WTC11 (cell line): ENCODE measurements at places on chromosomes 5 and 9. TPM values are rescaled to one million over a fixed set of nuclear protein-coding genes. Genes with fewer than 3 reads are reported as not detected.

- DNase-seq, result peak; percentile 70
These were observed at the start of gene BARX1 for GRCh38 chr9:93955111-93955980. Gene BARX1, minus strand, starts transcription at chr9:93955355. Its CDS starts 209 bp downstream, at chr9:93955146.

- no peak for DNase-seq
These were observed 170.1 kb upstream of the PITX1 start for GRCh38 chr5:135204151-135204600.

DNA sequence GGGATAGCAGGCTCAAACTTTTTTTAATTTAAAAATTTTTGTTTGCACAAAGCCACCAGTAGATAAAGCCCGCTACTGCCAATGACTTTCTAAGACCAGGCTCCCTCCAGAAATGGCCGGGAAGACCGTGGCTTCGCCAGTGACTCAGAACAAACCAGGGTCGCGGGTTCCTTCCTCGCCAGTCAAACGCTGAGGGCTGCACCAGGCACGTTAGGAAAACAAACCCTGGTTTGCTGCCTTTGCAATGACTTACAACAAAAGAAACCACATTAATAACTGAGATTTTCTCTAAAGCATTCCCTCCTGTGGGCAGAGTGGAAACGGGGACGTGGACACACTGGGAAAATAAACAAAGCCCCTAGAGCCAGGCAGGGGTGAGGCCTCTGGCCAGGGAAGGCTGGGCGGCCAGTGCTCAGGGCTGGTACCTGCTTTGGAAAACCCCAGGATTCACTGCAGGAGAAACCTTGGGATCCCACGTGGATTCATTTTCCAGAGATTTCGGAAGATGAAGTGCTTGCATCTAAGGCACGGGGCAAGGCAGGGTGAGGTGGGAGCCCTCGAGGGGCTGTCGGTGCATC, 3.8 kb downstream of the PRRX2 start:
- DNase-seq, result no peak

GRCh38 chr9:92165484-92165883, 50.3 kb upstream of the SPTLC1 start:
- DNase-seq, result no peak

The NR5A1 gene
- total RNA-seq, result 0.39 to 0.77 TPM (median 0.60 TPM) in 3 replicates

DNA sequence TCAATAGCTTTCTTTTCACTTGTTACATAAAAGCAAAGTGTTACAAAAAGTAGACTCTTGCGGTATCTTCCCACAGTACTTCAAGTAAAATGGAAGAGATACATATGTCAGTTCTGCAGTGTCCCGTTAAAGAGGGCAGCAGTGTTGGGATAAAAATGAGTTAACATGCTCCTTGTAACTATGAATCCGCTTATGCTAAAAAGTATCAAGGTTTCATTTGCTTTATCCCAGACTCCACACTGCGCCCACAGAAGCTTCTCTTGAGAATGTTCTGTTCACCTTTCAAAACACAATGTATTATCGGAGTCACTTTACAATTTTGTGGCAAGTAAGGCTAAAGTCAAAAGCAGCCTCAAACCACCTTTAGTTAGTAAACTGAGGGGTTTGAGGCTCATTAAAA, 790 bp downstream of the PTAR1 start:
- DNase-seq, result no peak

DNA sequence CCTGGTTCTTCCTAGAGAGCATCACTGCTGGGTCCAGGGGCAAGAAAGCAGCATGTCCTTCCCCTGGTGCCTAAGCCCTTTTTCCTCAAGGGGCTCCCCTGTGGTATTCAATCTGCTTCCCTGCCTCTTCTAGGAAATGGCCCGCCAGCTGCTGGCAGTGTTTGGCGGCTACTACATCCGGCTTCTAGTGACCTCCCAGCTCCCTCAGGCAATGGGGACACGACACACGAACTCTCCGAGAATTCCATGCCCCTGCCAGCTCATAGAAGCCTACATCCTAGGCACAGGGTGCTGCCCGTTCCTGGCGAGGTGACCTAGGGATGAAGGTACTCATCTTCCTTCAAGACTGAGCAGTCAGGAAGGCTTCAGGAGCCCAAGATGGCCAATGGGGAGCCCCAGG, 14.6 kb downstream of the TEX53 start:
- no peak for DNase-seq

GRCh38 chr9:123686131-123686828, 243.6 kb downstream of the DENND1A start:
- DNase-seq, result no peak

The ZDHHC11B gene
- 2.3 to 4.4 TPM (median 3.1 TPM) in 3 replicates for total RNA-seq

The LHX6 gene
- total RNA-seq, result 0.71 to 1.5 TPM (median 1.5 TPM) in 3 replicates

- no peak for DNase-seq
These were observed 42.5 kb downstream of the MAP1B start for GRCh38 chr5:72149742-72150141.

DNA sequence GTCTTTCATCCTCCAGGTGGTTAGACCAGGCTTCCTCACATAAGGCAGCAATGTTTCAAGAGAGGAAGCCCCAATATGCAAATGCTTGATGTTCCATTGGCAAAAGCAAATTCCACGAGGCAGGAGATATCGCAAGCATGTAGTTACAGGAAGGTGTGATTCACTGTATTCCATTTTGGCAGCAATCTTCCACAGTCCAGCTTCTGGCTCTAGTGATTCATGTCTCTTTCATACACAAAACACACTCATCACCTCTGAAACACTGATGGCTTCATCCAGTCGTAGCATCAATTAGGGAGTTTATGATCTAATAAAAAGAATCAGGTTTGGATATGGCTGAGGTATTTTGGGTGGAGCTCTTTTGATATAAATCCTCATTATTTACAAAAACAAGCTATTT, 552.2 kb upstream of the RIOK2 start:
- no peak for DNase-seq

- DNase-seq, result no peak
These were observed 395.8 kb downstream of the KDM4C start for GRCh38 chr9:7153566-7153965.

The HSD17B3 gene
- total RNA-seq, result not detected in 3 replicates

DNA sequence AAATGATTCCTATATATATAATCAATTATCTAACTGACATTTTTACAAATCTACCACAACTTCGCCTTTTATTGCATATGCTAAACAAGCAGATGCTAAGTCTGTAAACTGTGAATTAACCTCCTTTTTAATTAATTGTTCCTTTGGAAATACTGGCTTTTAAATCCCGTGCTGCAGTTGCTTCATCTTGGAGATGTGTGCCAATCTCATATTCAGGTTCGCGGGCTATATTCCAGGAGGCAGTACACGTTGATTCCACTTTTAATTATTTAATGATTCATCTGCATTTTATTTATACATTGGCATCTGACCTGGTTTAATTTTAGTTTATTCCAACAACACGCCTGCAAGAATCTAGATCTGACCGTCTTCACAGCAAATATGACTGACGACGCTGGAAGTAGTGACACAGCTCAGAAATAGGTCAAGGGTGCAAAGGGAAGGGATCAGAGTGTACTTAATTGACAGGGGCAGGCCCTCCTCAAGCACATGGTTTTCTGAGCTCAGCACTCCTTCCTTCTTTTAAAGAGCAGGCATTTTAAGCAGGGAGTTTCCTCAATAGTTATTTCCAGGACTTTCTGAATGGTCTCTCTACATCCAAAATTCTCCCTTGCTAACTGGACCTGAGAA, 125.2 kb downstream of the GLIS3 start:
- DNase-seq, result no peak

The RIMOC1 gene
- 27.1 to 30.5 TPM (median 28.8 TPM) in 3 replicates for total RNA-seq

DNA sequence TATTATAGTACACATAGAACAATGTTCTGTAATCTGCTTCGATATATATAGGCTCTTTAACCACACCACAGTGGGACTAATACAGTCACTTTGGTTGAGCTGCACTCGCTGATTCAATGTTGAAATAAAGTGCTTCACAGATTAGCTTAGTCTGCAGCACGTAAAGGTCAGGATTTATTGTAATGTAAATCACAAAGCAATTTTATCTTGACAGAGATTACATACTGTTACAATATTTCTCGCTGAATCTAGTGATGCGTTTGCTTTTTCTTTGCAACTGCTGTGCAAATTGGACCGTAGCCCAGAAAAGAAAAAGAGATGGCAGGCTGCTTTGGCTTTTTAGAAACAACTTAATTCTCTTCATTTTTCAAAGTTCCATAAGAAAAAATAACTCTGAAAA, 52.9 kb downstream of the CETN3 start:
- no peak for DNase-seq

The INSYN2B gene
- not detected in 3 replicates for total RNA-seq

DNA sequence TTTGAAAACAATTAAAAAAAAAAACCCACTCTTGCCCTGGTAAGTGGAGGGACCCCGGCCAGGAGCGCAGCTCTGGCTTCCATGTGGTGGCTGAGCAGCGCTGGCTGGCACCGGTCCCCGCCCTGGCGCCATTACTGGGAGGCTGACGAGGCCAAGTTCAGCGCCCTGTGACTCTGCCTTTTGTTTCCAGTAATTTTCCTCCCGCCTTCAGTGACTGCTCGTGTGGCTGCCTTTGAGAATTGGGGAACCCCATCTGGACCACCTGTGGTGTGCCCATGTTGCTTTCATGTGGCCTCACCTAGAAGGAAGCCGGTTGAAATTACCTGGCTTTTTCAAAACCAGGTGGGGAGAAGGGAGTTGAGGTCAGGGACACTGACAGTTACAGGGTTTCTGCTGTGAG, 136.1 kb downstream of the GAPVD1 start:
- DNase-seq, result no peak

The KLF9 gene
- 0.78 to 1.0 TPM (median 0.82 TPM) in 3 replicates for total RNA-seq

DNA sequence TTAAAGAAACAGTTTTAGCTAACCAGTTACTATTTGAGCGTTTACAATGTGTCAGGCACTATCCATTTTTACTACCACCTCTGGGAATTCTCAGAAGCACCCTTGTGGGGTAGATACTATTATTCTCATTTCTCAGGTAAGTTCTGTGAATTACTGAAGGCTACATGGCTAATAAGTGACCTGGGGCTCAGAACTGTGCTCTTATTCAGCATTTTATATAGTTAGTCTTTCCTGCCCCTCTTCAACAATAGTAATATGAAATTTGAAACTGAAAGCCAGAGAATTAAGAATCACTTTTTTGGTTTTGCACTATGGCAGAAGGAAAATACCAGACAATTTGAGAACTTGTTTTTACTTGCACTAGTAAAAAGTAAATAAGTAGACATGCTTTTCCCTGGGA, 11.8 kb downstream of the ELL2 start:
- DNase-seq, result no peak

The RASGRF2 gene
- total RNA-seq, result 13.9 to 17.6 TPM (median 14.8 TPM) in 3 replicates

DNA sequence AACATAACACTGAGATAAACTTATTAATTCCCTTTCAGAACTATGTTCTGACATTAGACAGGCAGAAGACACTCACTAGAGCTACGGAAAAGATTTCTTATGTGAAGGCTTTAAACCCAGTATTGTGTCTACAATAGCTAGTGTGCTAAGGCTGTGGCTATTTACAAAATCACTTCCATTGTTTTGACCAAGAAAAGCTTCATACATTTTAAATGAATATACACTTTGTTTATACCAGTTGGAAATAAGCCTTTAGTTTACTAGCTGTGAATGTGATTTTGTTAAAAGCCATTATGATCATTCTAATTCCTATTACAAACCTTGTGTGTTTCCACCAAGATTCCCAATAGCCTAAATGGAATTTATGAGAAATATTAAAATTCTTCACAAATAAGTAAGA, 83.0 kb downstream of the AGTPBP1 start:
- no peak for DNase-seq

DNA sequence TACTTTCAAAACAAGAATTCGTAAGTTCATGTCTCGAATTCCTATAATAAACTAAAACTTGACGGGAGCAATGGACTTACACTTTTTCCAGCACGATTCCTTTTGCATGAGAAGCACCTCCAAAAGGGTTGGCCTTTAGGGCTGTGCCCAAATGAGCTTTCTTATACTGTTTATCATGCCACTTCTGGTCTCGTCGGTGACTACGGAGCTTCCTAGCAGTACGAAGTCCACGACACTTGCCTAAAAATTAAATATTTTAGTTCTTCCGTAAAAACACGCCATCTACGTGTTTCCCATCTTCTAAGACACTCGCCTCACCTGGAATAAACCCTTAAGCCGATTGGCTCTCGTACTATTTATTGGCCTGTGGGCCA, 554 bp downstream of the RPS23 start:
- DNase-seq, result no peak

- no peak for DNase-seq
These were observed 202.9 kb downstream of the NXNL2 start for GRCh38 chr9:88737876-88738275.

- no peak for DNase-seq
These were observed 500.6 kb downstream of the EBF1 start for GRCh38 chr5:158599157-158599556.

The CACNA1B gene
- 8.4 to 11.5 TPM (median 10.9 TPM) in 3 replicates for total RNA-seq

The PCDHA9 gene
- 1.1 to 1.5 TPM (median 1.4 TPM) in 3 replicates for total RNA-seq

GRCh38 chr9:130837002-130837511, 2.0 kb downstream of the ABL1 start:
- no peak for DNase-seq

GRCh38 chr5:62828742-62829603, 250.4 kb downstream of the LRRC70 start:
- no peak for DNase-seq

The SLC36A2 gene
- not detected in 3 replicates for total RNA-seq

DNA sequence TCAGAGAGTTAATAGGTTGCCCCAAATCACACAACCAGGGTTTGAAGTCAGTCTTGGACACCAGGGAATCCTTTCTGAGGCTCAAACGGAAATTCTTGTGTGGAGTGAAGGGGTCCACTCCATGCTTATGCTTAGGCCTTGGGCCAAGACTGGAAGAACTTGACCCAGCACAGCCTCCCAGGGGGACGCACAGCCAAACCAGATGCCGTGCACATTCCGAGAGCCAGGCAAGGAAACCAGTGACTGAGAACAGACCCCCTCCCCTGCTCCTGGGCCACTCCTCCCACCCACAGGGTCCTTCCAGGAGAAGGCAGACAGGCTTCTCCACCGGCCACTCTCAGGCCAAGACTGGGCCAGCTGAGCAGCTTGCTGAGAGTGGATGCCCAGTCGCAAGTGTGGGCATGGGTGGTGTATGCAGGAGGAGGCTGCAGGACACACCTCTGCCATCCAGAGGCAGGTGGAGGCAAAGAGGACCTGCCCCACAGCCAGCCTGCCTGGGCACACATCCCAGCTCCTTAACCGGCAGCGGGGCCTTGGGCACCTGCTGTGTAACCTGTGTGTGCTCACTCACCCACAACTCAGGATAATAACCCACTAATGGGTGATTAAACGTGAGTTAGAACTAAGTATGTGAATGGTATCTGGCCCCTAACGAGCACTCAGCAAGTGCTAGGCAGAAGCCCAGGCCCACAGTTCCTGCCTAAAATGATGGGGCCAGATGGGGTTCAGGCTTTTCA, 38.0 kb downstream of the NIPAL4 start:
- DNase-seq, result no peak

- DNase-seq, result peak; percentile 5
These were observed 56.4 kb downstream of the BARX1 start for GRCh38 chr9:93898502-93899426.

The GARIN3 gene
- total RNA-seq, result not detected in 3 replicates

- DNase-seq, result no peak
These were observed 56.4 kb downstream of the LHFPL2 start for GRCh38 chr5:78591972-78592700.
